A549 treated with DMSO at 1 μM for 4 hours (cell line): ENCODE measurements at places on chromosomes 7 and 10. TPM values are rescaled to one million over a fixed set of nuclear protein-coding genes. Genes with fewer than 3 reads are reported as not detected.

Gene CTAGE6
- total RNA-seq = not detected in 5 replicates

Gene CAMK2B
- total RNA-seq = 0.15 to 0.28 TPM (median 0.20 TPM) in 5 replicates

Gene CH25H
- 0.06 to 0.07 TPM in 2 of 5 replicates, not detected in the others for total RNA-seq

Gene LRIT1
- not detected in 5 replicates for total RNA-seq

Gene PNLIPRP3
- total RNA-seq = 0.03 TPM in 1 of 5 replicates, not detected in the others

Gene SNX13
- total RNA-seq = 14.9 to 22.6 TPM (median 18.2 TPM) in 5 replicates

Gene GSTO2
- 1.7 to 3.5 TPM (median 2.5 TPM) in 5 replicates for total RNA-seq

Gene PRR15
- total RNA-seq = 1.4 to 2.0 TPM (median 1.5 TPM) in 5 replicates

Gene PRSS37
- total RNA-seq = not detected in 5 replicates

Gene ACSL5
- 0.13 to 0.27 TPM (median 0.21 TPM) in 5 replicates for total RNA-seq

Gene C7orf33
- total RNA-seq = not detected in 5 replicates

Gene HOXA3
- total RNA-seq = 7.1 to 12.9 TPM (median 7.6 TPM) in 5 replicates

Gene ITGA8
- not detected in 5 replicates for total RNA-seq

Gene SH2B2
- 1.9 to 3.6 TPM (median 3.1 TPM) in 5 replicates for total RNA-seq

Gene TAC1
- 0.09 to 0.13 TPM in 2 of 5 replicates, not detected in the others for total RNA-seq

Gene CSGALNACT2
- 14.3 to 18.8 TPM (median 17.9 TPM) in 5 replicates for total RNA-seq

Gene HOXA6
- total RNA-seq = 0.71 to 2.5 TPM (median 1.8 TPM) in 5 replicates

Gene CUX1
- 41.2 to 49.8 TPM (median 46.0 TPM) in 5 replicates for total RNA-seq

Gene HOXA5
- 5.2 to 8.3 TPM (median 6.2 TPM) in 5 replicates for total RNA-seq

Gene ZNF138
- 2.9 to 3.6 TPM (median 3.2 TPM) in 5 replicates for total RNA-seq

Gene SAMD8
- 8.9 to 15.4 TPM (median 11.3 TPM) in 5 replicates for total RNA-seq

Gene ELFN1
- total RNA-seq = 0.39 to 0.57 TPM (median 0.49 TPM) in 5 replicates

Gene ANKRD61
- 0.50 to 0.99 TPM (median 0.78 TPM) in 5 replicates for total RNA-seq

Gene EBF3
- 0.09 to 0.28 TPM (median 0.21 TPM) in 5 replicates for total RNA-seq

Gene LRRC18
- not detected in 5 replicates for total RNA-seq

Gene NOLC1
- total RNA-seq = 198 to 200 TPM (median 200 TPM) in 5 replicates

Gene CRPPA
- total RNA-seq = 0.34 to 0.97 TPM (median 0.79 TPM) in 5 replicates

Gene PLXNA4
- total RNA-seq = 1.3 to 2.3 TPM (median 2.0 TPM) in 5 replicates

Gene OPN4
- total RNA-seq = not detected in 5 replicates

Gene PRLHR
- total RNA-seq = not detected in 5 replicates
